CD4-positive, alpha-beta T cell treated with Interleukin-21 for 1 hour (primary cell): ENCODE measurements at places on chromosomes 11 and 22.

DNA sequence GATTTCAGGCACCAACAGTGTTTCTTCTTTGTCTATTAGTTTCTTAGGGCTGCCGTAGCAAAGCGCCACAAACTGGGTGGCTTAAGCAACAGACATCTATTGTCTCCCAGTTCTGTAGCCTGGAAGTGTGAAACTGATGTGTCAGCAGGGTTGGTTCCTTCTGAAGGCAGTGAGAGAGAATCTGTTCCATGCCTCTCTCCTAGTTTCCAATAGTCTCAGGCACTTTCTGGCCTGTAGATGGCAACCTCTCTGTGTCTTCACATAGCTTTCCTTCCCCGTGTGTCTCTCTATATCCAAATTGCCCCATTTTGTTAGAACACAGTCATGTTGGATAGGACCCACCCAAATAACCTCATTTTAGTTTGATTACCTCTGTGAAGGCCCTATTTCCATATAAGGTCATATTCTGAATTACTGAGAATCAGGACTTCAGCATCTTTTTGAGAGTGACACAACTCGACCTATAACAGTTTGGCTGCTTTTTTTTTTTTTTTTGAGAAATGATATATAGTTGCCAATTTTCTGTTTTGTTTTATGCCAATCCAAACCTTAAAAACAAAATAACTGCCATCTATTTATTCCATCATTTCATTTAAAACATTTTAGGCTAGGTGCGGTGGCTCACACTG lies 108.2 kb downstream of the SLC36A4 start:
- DNase-seq: no peak

DNA sequence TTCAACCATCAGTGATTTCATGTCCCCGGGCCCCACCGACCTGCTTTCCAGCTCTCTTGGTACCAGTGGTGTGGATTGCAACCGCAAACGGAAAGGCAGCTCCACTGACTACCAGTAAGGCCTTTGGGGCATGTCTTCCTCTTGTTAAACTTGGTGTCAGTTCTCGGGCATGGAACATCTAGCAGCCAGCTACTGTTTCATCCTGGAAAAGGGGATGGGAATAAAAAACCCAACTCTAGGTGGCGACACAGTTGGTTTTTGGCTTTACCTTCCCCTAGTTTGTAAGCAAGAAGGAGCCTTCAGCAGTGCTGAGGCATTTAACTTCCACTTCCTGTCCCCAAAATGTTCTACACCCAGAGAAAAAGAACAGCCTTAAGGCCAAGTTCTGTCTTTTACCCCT lies 76.7 kb downstream of the BMAL1 start:
- no peak for DNase-seq

- no peak for DNase-seq
These were observed 22.2 kb upstream of the TP53I11 start for GRCh38 chr11:44972746-44973435.

GRCh38 chr11:34311126-34311525 lies 46.7 kb downstream of the ABTB2 start:
- no peak for DNase-seq

DNA sequence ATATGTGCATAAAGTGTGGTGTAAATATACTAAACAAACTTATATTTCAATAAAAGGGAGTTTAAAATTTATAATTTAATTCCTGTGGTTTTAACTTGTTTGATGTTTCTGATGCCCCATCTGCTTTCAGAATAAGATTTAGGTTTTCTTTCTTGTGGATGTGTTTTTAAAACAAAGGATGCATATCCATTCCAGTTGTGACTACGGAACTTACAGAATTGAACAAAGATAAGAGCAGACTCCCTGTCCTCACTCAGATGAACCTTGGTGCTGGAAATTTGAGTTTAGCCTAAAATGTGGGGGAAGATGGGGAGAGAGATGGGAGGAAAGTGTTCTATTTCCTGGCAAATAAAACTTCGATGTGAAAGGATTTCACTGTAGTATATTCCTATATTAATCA lies 2.5 kb downstream of the FJX1 start:
- DNase-seq: no peak

DNA sequence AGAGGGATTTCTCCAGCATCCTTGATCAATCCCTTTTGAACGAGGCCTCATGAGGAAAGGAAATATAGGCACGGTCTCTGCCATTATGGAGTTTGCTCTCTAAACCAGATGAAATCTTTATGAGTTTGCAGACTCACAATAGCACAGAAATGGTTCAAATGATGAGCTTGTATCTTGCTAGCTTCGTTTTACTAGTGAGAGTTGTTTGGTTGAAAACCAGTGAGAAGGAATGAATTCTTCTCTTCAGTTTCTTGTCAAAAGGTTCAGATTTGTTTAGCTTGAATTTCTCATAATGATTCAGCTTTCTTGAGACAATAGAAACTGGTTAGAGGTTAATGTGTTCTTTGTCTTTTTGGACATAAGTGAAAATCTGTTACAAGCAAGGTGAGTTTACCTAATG lies 92.7 kb downstream of the ZBTB16 start:
- DNase-seq: no peak

- DNase-seq: no peak
These were observed 1455.3 kb downstream of the BRD1 start for GRCh38 chr22:48372390-48372789.

- DNase-seq: no peak
These were observed 21.6 kb downstream of the MGAT3 start for GRCh38 chr22:39478441-39478850.
